HS-5 (cell line): ENCODE measurements at places on chromosomes 1 and 21.

GRCh38 chr21:40516335-40516734, 330.6 kb downstream of the DSCAM start:
- no peak for DNase-seq

- no peak for DNase-seq
Observed at GRCh38 chr21:28690196-28690595, 302.5 kb downstream of the LTN1 start.

DNA sequence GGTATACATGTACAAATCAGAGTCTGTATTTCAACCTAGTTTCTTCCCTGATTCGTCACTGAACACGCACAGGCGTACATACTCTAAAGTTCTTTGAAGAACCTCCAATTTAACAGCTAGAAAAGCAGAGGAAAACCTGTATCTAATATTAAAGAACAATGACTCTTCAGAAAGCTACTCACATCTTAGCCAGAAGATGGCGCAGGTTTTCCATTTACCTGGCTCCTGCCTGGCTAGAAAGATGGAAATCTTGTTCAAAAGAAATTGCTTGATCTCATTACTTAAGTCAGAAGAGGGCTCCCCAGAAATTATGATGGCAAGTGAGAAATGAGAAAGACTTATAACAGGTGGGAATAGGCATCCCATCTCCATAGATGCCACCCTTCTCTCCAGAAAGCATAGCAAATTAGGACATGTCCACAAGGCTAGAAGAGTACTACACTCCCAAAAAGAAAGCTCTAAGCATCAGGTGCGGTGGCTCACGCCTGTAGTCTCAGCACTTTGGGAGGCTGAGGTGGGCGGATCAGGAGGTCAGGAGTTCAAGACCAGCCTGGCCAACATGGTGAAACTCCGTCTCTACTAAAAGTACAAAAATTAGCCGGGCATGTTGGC, 19.0 kb upstream of the L1TD1 start:
- DNase-seq = peak; percentile 18

- no peak for DNase-seq
Observed at GRCh38 chr1:167165948-167166689, 54.6 kb upstream of the POU2F1 start.

- DNase-seq = no peak
Observed at GRCh38 chr1:220483700-220484099, 44.2 kb upstream of the MARK1 start.
